Stimulated activated CD8-positive, alpha-beta memory T cell treated with anti-CD3 and anti-CD28 coated beads, Interleukin-4, amount 100 ng/mL, for 1 hour (primary cell): ENCODE measurements at places on chromosomes 6 and 20.

- no peak for DNase-seq
Observed at GRCh38 chr20:63466250-63466825, 6.1 kb downstream of the KCNQ2 start.

DNA sequence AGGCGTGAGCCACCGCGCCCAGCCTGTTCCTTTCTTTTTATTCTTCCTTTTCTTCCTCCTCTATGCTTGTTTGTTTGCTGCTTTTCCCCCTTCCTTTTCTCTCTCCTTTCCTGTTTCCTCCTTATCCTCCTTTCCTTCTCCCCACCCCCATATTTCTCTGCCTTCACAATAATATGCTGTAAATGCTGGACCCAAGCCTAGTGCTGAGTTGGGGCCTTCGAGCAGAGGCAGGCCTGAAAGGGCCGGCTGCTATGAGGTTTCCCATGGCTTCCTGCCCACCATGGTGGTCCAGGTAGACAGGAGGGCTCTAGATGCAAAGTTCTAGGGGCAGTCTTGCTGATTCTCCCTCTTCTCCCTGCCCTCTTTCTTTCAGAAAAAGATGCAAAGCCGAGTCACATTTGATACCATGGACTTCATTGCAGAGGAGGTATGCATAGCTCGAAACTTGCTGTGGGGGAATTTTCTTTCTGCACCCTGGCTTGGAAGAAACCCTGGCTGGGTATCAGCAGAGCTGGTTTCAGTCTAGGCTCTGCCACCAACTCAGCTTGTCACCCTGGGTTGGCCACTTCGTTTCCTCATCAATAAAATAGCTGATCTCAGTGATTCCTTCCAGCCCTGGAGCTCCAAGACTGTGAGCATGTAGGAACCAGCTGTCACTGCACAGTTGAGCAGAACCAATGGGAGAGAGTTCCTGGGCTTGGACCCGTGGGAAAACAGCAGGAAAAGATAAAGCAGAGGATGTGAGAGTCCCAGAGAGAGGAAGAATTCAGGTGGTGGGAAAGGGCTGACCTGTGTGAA lies 7.4 kb downstream of the CNBD2 start:
- DNase-seq: no peak

DNA sequence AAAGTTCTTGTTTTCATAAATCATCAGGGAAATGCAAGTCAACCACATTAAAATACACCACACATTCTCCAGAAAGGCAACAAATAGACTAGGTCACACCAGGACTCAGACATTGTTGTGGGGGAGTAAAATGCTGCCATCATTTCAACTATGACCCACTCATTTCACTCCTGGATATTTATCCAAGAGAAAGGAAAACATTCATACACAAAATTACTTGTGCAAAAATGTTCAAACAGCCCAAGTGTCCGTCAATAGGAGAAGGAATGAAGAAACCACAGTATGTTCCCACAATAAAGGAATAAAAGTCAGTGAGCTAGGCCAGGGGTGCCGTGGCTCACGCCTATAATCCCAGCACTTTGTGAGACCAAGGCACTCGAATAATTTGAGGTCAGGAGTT lies 81.5 kb upstream of the QKI start:
- no peak for DNase-seq

DNA sequence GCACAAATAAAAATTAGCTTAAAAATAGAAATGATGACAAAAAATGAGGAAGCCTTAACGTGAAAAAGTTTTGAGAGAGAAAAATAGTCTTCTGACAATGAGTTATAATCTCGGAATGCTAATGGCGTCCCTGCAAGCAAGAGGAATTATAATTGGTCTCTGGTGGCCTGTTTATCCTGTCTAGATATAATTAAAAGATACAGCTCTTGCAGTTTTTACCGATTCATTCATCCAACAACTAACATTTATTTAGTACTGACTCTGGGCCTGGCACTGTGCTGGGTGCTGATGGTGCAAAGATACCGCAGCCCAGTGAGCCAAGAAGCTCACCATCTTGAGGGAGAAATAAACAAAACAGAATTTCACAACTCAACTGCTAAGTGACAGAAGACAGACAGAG lies 31.6 kb upstream of the ANKRD60 start:
- DNase-seq: no peak

DNA sequence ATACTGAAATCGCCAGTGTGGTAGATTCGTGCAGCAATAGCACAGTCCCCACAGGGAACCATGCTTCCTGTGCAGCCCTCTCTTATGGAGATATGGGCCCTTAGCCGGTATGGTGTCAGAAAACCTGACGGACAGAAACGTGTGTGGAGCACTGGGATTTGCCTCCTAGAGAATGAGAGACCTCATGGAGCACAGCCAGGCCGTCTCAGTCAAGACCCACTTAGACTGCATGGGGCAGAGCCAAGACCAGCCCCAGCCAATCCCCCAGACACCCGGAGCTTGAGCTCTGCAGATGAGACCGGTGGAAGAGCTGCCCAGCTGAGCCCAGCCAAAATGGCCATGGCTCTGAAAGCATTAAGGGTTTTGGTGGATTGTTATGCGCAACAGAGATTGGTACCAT lies 163.7 kb downstream of the DLL1 start:
- no peak for DNase-seq
